ENCODE measurements at places on chromosomes 16 and 17.

DNA sequence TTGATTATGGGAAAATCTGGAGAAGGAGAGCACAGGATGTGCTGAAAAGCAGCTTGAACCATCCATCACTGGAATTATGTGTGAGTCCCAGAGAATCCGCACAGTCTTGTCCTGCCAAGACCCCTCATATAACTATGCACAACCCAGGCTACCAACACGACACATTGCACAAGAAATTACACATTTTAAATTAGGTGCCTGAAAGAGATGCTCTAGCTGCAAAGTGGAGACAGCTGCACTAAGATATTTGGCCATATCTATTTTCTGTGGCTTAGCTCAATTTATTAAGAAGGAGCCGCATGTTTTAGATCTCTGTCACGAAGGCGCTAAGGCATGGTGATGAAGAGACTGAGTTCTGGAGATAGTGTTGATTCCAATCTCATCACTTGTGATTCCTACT is 1308.4 kb downstream of the CDH8 start:
- DNase-seq, result no peak

- DNase-seq, result no peak
Measured at GRCh38 chr17:45136846-45137560, 1.5 kb downstream of the ACBD4 start.

DNA sequence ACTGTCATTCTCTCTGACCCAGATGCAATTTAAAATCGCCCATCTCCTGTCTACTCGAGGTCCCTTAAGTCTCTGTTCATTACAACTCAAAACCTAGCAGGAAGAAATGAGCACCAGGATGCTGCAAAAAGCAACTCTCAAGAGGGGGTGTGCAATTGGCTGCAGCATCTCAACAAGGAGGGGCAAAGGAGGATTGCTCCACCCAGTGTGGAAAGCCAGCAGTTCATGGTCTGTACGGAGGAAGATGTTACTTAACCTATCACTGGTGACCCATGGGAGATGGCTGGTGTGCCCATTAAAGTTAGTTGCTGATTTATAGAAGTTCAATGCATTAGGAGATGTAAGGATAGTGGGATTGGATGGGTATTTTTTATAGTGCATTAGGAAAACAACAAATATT is 147.4 kb downstream of the CDK5R1 start:
- no peak for DNase-seq

DNA sequence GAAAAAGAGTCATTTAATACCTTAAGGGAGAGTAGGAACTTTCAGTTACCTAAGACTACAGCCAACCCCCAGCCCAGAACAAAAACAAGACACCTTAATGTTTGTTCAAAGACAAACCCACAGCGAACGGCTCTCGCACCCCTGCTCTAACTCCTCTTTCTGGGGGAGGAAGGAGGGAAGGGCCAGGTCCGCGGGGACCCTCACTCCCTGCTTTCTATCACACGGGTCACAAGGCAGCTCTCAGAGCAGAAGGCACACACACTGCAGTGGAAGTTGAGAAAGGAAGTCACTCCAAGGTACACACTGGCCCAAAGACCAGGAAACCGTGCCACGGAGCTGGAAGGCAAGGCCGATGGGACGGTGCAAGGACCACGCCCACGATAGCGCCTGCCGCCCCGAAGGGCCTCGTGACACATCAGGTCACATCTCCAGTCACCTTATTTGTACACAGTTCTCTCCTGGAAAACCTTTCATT is 10.0 kb downstream of the LITAFD start:
- DNase-seq, result no peak

DNA sequence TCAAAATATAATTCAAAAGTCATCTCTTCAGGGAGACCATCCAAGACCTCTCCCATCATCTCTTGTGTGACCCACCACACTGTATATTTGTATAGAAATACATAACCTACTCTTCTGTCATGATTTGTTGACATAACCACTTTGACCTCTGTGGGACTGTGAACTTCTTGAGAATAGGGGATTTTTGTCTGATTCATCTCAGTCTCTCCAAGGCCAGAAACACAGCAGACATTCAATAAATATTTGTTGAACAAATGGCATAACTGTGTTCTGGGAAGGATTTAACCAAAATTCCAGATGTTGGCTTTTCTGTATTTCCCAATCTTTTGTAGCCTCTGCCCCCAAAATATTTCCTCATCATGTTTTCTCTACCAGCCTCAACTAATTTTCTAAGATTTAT is 169.7 kb downstream of the CDH11 start:
- no peak for DNase-seq

- DNase-seq, result no peak
Measured at GRCh38 chr17:2990396-2990795, 73.0 kb downstream of the OR1D5 start.

DNA sequence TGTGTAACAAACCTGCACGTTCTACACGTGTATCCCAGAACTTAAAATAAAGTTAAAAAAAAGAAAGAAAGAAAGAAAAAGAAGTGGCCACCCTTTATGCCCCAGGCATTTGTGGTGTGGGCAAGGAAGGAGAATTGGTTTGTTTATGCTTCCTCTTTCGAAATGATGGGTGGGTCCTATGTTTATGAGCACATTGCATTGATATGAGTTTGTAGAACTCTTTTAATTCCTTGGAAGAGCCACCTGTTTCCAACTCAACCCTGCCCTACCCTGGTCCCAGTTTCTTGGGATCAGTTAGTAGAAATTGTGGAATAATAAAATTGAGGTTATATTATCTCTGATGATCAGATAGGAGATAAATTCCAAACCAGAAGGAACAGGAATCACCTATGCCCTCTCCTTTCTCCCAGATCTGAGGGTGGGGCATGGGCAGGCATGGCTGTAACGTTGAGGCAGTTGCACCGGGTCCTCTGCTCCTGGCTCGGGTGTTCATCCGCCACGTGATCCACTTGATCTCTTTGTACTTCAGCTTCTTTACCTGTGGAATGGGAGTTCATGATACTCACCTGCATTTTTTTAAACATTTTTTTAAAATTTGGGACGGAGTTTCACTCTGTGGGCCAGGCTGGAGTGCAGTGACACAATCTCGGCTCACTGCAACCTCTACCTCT is 15.9 kb downstream of the CHAD start:
- no peak for DNase-seq

DNA sequence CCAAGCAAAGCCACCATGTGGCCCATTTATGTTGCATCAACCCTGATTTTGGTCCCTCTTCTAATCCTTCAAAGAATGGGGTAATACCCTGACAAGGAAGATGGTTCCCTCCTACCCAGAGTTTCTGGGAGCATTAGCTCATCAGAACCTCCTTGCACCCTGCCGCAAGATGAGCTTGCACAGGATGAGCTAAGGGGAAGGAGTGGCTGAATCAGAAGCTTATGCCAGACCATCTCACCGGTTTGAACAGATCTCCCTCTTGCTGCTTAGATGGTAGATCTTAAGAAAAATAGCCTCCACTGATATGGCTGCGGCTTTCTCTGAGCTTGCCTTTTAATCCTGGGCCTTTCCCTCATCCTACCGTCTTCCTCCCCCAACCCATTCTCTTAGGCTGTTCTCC is 175.1 kb downstream of the SOX9 start:
- DNase-seq, result no peak

- no peak for DNase-seq
Measured at GRCh38 chr17:64496348-64496785, 487 bp downstream of the POLG2 start.

DNA sequence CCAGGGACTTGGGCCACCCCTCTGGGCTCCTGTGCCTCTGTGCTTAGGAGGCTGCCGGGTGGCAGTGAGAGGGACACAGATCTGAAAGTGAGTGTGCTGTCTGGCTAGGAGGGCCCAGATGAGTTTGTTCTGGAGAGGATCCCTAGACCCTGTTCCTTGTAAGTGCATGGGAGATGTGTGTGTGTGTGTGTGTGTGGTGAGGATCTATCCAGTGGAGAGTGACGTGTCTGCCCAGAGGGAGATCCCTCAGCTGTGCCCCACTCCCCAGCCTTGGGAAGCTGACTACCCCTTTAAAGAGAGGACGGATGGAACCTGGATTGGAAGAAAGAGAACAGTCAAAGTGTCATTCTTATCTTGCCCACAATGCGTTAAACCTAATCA is 25.5 kb upstream of the CDC42EP4 start:
- DNase-seq, result no peak

DNA sequence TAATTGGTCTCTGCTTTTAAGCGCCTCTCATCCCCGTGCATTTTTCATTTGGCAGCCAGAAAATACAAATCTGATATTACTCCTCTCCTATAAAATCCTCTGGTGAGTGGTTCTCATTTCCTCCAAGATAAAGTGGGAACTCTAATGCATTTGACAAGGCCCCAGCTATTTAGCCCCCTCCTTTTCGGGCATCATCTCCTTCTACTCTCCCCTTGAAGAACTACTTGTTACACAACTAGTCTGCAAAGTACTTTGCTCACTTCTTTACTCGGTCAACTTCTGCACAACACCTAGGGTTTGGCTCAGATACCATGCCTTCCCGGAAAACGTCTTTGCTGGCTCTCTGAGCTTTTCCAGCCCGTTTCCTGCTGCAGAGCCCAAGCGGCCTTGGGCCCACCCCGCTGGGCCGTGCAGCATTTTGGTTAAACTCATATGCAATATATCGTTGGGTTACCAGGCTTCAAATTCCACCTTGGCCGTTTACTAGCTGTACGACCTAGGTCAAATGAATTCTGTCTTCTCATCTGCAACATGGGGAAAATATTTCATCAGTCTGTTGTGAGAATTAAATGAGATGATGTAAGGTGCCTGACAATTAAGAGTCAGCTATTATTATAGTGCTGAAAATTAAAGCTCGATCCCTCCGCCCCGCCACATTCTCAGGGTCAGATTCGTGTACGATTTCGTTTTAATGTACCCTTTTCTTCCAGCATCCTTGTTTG is 883 bp upstream of the TAF15 start:
- DNase-seq, result no peak

DNA sequence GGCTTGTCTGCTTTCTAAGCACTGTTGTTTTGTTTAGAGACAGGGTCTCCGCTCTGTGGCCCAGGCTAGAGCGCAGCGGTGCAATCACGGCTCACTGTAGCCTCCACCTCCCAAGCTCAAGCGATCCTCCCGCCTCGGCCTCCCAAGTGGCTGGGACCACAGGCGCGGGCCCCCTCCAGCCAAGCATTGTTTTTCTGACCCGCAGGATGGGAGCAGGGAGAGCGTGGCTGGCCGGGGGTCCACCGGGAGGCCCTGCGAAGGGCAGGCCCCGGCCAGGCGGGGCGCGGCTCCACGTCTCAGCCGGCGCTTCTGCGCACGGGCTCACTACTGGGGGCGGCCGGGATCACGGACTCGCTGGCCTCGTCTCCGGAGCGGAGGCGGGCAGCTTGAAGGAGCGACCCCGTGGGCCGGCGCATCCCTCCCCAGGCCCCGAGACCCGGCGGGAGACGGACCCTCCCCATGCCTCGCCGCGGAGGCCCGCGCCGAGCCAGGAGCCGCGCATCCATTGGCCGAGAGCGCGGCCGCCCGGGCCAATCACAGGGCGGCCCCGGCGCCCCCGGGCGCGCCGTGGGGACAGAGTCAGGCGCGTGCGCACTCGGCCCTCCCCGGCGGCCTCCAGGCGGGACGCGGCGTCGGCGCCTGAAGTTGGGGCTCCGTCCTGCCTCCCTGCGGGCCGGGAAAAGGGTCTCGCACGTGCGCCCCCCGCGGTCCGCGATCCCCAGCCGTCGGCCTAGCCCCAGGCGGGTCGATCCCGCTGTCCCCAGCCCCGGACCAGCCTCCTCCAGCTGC is 24.9 kb downstream of the ACTG1 start:
- peak; percentile 88 for DNase-seq

DNA sequence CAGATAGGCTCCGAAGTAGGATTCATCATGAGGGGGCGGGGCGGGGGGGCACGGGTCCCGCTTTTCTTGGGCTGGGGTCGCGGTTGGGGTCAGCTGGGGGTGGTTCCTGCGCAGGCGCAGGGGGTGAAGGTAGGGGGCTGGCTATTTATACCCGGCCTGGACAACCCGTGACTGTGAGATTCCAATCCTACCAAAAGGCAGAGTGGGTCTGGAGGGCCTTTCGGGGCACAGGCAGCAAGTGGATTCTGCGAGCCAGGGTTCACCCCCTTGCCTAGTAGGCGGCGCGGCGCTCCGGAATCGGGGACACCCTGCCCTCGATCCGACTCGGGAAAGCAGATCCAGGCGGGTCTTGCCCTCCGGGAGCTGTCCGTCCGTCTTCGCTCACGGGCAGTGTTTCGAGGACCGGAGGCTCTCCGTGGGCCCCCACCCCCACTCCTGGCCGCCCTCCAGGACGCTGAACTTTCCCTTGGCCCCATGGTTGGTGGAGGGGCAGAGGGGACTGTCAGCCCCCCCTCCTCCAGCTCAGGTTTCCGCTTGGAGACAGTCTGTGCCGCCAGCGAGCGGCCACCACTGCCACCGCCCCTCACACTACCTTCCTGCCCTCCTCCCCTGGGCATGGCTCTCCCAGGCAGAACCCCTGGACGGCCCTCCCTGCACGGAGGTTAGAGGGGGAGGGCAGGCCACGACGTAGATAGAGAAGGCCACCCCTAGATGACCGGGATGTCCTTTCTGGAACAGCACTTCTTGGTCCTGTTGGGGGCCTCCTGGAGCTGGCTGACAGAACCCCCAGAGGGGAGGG is 634 bp downstream of the SLC2A4 start:
- DNase-seq, result no peak

DNA sequence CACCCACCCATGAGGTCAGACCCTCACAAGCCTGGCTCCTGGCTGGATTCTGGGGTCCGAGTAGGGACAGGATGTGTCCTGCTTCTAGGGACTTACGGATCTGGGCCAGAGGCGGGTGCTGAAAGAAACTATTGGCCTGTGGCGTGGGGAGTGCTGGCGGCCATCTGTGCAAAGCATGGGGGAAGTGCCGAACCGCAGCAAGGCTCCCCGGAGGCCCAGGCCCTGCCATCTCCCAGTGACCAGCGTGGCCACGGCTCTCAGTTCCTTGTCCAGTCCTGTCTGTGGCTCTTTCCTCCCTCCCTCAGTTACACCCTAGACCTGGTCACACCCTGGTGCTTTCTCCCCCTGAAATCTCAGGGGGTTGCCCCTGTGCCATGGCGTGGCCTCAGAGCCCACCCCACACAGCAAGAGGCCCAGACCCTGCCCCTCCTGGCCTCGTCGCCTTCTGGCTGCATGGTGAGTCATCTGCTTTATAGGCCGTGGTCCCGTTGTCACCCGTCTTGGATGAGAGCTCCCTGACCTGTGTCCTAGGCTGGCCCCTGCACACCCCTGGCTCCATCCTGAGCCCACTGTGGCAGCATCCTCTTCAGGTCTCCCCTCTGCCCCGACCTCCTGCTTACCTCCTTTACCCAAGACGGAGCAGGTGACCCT is 54.5 kb downstream of the PRMT7 start:
- no peak for DNase-seq

DNA sequence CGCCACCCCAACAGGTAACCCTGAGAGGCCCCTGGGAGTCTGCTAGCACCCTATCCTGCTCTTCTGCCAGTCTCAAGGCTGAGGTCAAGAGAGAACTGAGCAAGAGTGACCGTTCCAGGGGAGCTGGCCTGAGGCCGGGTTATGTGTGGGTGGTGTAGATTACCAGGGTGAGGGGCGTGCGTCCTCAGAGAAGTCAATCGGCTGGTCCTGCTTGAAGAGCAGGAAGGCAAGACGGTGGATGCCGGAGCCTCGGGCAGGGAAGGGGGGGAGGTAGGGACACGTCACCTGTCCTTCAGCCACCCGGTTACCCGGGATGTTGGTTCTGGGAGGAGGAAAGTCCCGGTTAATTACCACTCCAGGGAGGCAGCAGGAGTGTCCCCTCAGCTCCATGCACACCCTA is 2.6 kb upstream of the TRIM65 start:
- no peak for DNase-seq

- DNase-seq, result no peak
Measured at GRCh38 chr17:80138856-80139426, 8.0 kb downstream of the EIF4A3 start.

GRCh38 chr17:34673995-34674890 is 94.9 kb downstream of the TMEM132E start:
- no peak for DNase-seq
